ENCODE measurements at places on chromosomes 12 and 14.
A peak's percentile ranks its signal among the peaks of the same experiment; 100 is the strongest.

DNA sequence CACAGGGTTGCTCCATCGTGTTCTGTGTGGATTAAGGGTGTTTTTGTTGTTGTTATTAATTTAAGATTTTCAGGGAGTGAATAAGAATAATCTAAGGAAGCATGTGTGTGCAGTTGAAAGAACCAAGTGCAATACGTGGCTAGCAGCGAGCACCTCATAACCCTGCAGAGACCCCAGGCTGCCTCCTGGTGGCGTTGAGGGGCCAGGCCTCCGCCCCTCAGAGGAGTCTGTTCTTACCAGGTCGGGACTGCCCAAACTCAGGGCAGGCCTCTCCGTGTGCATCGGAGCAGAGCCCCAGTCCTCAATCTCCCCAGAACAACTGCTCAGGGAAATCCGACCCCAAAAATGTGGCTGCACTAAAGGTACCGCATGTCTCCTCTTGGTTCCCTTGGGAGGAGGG, 36.8 kb downstream of the IL31 start:
- DNase-seq: peak; percentile 83

- no peak for DNase-seq
Observed at GRCh38 chr12:65836419-65837197, 12.3 kb downstream of the HMGA2 start.

GRCh38 chr12:129911428-129912049, 7.7 kb upstream of the TMEM132D start:
- peak; percentile 69 for DNase-seq

GRCh38 chr14:102171173-102172020, 31.7 kb downstream of the WDR20 start:
- DNase-seq: no peak

GRCh38 chr12:131833896-131834641, 5.9 kb downstream of the MMP17 start:
- peak; percentile 66 for DNase-seq

GRCh38 chr12:54005853-54006558, 2.8 kb upstream of the HOXC8 start:
- DNase-seq: peak; percentile 95

- DNase-seq: no peak
Observed at GRCh38 chr14:68891851-68892660, 87.0 kb downstream of the ACTN1 start.

Measured in GM23338 (cell line).